Left colon (tissue), 2 donors: ENCODE measurements at places on chromosomes 16 and 17. TPM values are rescaled to one million over a fixed set of nuclear protein-coding genes. Genes with fewer than 3 reads are reported as not detected.

Gene DRC3
- 0.61 TPM for total RNA-seq

Gene KRT9
- total RNA-seq: not detected

Gene CCL5
- 8.3 TPM for total RNA-seq

Gene TMEM235
- not detected for total RNA-seq

Gene RPRML
- total RNA-seq: not detected

Gene RNF43
- 37.3 TPM for total RNA-seq

Gene EPOP
- total RNA-seq: 0.46 TPM

Gene ALOX15B
- 2.5 TPM for total RNA-seq

Gene VMO1
- total RNA-seq: 0.79 TPM

Gene CD300E
- not detected for total RNA-seq

Gene COQ7
- total RNA-seq: 29.6 TPM

Gene ZPBP2
- total RNA-seq: not detected

Gene LGALS9B
- total RNA-seq: 35.5 TPM

Gene ASPHD1
- total RNA-seq: 1.7 TPM

Gene ERN2
- 140 TPM for total RNA-seq

Gene KRTAP4-1
- 0.34 TPM for total RNA-seq

Gene CHD9NB
- total RNA-seq: 6.1 TPM

Gene PRSS53
- total RNA-seq: 1.1 TPM

Gene ZNF385C
- total RNA-seq: 0.40 TPM

Gene RPL19
- 1,376 TPM for total RNA-seq

Gene SPATA32
- total RNA-seq: not detected

Gene SEZ6
- 0.46 TPM for total RNA-seq

Gene CA7
- 205 TPM for total RNA-seq

Gene PRR11
- 8.4 TPM for total RNA-seq

Gene STH
- total RNA-seq: not detected

Gene TTYH2
- 3.0 TPM for total RNA-seq

Gene RBL2
- 48.5 TPM for total RNA-seq

Gene ABCA3
- total RNA-seq: 3.9 TPM

Gene HOXB8
- total RNA-seq: 6.3 TPM

Gene CTRB1
- total RNA-seq: 2.4 TPM

Gene MGAT5B
- total RNA-seq: 0.46 TPM

Gene BRICD5
- 6.1 TPM for total RNA-seq

Gene ATP2C2
- 188 TPM for total RNA-seq

Gene DHRS7C
- total RNA-seq: 0.36 TPM

Gene PTRH2
- total RNA-seq: 24.8 TPM

Gene CCL2
- 13.0 TPM for total RNA-seq

Gene ITGA2B
- 0.39 TPM for total RNA-seq

Gene ENGASE
- total RNA-seq: 85.4 TPM

Gene HSD3B7
- 27.2 TPM for total RNA-seq

Gene PPY
- not detected for total RNA-seq

Gene CHST5
- total RNA-seq: 115 TPM

Gene HOXB3
- 41.9 TPM for total RNA-seq

Gene ZNF423
- 8.2 TPM for total RNA-seq

Gene USP31
- 7.5 TPM for total RNA-seq

Gene TMEM238L
- total RNA-seq: 89.7 TPM
